Lower lobe of right lung (tissue), 2 donors: ENCODE measurements at places on chromosomes 4 and X. TPM values are rescaled to one million over a fixed set of nuclear protein-coding genes. Genes with fewer than 3 reads are reported as not detected.

DNA sequence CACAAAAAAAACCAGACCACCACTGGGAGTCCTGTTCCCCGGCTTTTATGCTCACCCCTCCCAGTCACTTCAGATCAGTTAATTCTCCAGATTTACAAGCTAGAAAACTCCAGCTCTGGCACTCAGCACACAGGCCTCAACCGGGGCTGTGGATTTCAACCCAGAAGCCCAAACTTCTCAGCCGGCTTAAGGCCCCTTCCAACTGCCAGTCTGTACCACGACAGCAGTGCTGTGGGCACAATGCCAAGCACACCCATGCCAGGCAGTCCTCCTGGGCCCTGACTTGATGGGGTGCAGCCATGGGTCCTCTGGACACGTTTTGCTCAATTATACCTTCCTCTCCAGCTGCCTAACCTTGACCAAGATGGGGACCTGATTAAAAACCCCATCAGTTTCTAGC lies 12.2 kb downstream of the SOD3 start:
- DNase-seq: no peak

DNA sequence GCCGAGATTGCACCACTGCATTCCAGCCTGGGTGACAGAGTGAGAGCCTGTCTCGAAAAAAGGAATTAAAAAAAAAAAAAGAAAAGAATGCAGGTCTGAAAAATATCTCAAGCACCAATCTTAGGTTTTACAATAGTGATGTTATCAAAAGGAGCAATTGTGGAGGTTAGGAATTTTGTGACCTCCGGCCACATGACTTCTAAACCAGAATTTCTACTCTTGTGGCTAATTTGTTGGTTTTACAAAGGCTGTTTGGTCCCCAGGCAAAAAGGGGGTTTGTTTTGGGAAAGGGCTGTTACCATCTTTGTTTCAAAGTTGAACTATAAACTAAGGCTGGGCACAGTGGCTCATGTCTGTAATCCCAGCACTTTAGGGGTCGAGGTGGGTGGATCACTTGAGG lies 15.4 kb upstream of the ZNF41 start:
- DNase-seq: no peak

DNA sequence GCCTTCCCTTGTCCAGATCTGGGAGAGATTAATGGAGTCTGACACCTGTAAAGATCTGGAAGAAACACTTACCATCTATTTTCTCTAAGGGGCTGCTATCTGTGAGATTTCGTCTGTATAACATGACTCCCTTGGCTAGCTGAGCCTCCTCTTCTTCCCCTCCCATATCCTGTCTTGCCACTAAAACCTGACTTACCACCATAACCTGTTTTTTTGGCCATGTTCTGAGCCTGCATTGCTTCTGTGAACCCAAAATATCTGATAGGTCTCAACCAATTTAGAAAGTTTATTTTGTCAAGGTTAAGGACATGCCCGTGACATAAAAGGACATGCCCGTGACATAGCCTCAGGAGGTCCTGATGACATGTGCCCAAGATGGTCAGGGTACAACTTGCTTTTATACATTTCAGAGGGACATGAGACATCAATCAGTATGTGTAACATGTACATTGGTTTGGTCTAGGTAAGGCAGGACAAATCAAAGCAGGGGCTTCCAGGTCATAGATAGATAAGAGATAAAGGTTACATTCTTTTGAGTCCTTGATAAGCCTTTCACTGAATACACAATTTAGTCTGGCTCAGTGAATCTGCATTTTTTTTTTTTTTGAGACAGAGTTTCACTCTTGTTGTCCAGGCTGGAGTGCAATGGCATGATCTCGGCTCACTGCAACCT lies 11.4 kb downstream of the MGST2 start:
- DNase-seq: no peak

DNA sequence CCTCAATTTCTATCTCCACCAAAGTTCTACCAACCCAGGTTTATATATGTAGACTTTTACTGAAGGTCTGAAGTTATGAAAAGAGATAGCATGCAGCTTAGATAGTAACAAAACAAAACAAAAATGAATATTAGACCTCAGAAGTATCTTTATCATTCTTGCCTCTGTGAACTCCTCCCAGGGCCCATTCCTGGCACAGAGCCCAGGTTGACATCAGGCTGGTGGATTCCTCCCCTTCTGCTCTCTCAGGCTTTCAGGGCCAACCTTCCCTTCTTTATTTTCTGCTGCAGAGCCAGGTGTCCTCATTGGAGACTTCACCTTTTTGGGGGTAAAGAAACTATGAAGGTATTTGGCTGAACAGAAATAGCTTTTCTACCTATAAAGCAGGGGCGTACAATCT lies 112.8 kb upstream of the PITX2 start:
- no peak for DNase-seq

GRCh38 chrX:110759785-110760184 lies 35.8 kb downstream of the CHRDL1 start:
- no peak for DNase-seq

GRCh38 chr4:147707892-147708672 lies 23.8 kb upstream of the ARHGAP10 start:
- DNase-seq: no peak

Gene GRID2
- not detected for total RNA-seq

GRCh38 chr4:153651116-153651515 lies 33.0 kb upstream of the TLR2 start:
- DNase-seq: no peak

Gene TAF7L
- not detected for total RNA-seq

DNA sequence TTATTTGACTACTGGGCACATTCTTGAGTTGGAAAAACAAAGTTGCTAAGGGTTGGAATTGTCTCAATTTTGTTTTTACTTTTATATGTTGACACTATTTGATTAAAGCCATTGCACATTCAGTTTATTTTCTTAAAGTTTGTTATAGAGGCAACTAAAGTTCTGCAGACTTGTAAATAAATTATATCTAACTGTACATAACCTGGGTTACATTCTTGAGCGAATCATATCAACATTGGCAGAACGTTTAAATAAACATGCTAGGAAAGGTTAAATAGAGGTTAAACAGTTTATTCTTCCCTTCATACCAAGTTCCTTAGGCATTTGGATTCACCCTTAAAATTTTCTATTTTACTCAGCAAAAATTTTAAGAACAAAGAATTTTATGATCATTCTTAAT lies 74.5 kb downstream of the UCHL1 start:
- DNase-seq: no peak

GRCh38 chrX:48918643-48919340 lies at the start of gene PIM2:
PIM2 (minus strand) TSS chrX:48919024; CDS start chrX:48918834, 190 bp downstream.
- DNase-seq: peak; percentile 94

Gene RHOH
- total RNA-seq: 9.2 TPM
